Lower lobe of right lung (tissue), 2 donors: ENCODE measurements at places on chromosomes 2 and 18. TPM values are rescaled to one million over a fixed set of nuclear protein-coding genes. Genes with fewer than 3 reads are reported as not detected.

The HOXD12 gene
- total RNA-seq, result not detected

The NEDD4L gene
- 203 TPM for total RNA-seq

GRCh38 chr2:16973586-16974286 lies 308.1 kb upstream of the CYRIA start:
- H3K27me3 ChIP-seq, result no peaks in the 10 kb centered on the region
- H3K4me1 ChIP-seq, result no peaks in the 10 kb centered on the region
- H3K36me3 ChIP-seq, result no peaks in the 10 kb centered on the region
- DNase-seq, result no peak
- no peak overlapping the region for H3K4me3 ChIP-seq

GRCh38 chr2:46666044-46666679 lies 186.8 kb downstream of the TMEM247 start:
- no peak overlapping the region for H3K27ac ChIP-seq
- no peaks in the 10 kb centered on the region for H3K36me3 ChIP-seq
- no peak for DNase-seq
- H3K27me3 ChIP-seq, result no peaks in the 10 kb centered on the region
- no peak overlapping the region for H3K4me3 ChIP-seq

- peaks cover 73% of the 10 kb centered on the region for H3K27me3 ChIP-seq
- H3K4me3 ChIP-seq, result no peak overlapping the region
- no peak overlapping the region for H3K27ac ChIP-seq
- no peak for DNase-seq
These were observed 2.6 kb upstream of the TMEFF2 start for GRCh38 chr2:192197357-192197756.

DNA sequence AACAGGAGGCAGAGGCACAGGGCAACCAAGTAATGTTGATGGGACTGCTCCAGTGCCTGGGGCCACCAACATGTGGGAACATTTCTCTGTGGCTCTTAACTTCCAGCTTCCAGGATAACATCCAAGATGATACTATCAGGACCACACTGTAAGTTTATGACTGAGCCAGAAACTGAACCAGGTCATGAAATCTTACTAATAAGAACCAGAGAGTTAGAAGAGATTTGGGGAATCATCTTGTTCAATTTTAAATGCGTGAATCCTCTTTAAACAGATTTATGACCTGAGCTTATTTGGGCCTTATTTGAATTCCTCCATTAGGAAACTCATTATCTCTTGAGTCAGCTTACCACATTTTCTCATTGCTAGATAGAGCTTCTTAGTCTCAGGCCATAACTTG lies 45.0 kb downstream of the MAP2 start:
- no peak for DNase-seq
- no peaks in the 10 kb centered on the region for H3K27me3 ChIP-seq
- H3K4me1 ChIP-seq, result peaks cover 18% of the 10 kb centered on the region
- H3K36me3 ChIP-seq, result no peaks in the 10 kb centered on the region
- H3K27ac ChIP-seq, result no peak overlapping the region
- H3K4me3 ChIP-seq, result no peak overlapping the region
